ENCODE measurements at places on chromosomes 6 and 20. TPM values are rescaled to one million over a fixed set of nuclear protein-coding genes. Genes with fewer than 3 reads are reported as not detected.
A peak's percentile ranks its signal among the peaks of the same experiment; 100 is the strongest.

Gene BANF2
- not detected for total RNA-seq

Gene TFAP2A
- total RNA-seq = 24.6 TPM

Gene HUS1B
- 0.56 TPM for total RNA-seq

GRCh38 chr20:38589351-38589750 is 8.4 kb downstream of the ADIG start:
- no peak for DNase-seq

GRCh38 chr20:2338411-2339066 is 42.2 kb upstream of the TGM6 start:
- DNase-seq = no peak

DNA sequence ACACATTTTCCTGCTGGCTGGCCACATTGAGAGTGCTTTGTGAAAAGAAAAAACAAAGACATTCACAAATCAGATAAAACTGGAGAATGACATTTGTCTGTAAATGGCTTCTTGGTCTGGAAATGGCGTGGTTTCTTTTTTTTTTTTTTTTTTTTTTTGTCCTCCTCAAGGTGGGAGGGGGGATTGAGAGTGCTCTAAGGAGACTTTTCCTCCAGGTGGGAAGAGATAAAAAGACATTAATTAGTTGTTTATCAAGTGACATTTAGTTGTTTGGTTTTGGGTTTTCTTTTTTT is 40.4 kb downstream of the GNAS start:
- DNase-seq = no peak

DNA sequence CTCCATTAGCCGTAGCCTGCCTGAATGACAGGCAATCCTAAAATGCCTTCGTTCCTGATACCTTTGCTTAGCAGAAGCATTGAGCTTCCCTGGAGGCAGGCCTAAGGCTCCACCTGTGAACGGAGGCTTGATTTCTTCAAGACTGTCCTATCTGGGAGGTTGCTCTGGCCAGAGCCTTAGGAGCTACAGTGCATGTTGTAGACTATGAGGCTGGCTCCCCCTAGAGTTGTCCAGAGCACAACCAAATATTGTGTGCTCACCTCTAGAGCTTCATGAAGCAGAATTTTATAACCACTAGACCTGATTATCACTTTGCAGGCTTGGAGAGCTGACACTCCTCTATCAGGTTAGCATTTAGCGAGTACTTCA is 217.8 kb downstream of the MAFB start:
- DNase-seq = peak; percentile 59

DNA sequence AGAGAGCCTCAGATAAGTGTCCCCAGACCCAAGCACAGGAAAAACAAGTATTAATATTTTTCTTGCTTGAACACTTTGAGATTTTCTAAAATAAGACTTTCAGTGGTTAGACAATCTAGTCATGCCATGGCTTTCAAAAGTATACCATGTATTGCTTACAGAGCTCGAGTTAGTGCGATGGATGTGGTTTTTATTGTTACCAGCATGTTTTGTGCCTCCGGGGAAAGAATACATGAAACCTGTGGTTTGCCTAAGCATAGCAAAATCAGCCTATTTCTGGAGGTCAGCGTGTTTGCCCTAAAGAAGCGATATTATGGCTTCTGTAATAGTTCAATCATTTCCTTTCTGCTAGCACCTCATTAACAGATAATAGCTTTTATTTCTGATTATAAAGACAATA is 21.6 kb downstream of the RIN2 start:
- peak; percentile 24 for DNase-seq

DNA sequence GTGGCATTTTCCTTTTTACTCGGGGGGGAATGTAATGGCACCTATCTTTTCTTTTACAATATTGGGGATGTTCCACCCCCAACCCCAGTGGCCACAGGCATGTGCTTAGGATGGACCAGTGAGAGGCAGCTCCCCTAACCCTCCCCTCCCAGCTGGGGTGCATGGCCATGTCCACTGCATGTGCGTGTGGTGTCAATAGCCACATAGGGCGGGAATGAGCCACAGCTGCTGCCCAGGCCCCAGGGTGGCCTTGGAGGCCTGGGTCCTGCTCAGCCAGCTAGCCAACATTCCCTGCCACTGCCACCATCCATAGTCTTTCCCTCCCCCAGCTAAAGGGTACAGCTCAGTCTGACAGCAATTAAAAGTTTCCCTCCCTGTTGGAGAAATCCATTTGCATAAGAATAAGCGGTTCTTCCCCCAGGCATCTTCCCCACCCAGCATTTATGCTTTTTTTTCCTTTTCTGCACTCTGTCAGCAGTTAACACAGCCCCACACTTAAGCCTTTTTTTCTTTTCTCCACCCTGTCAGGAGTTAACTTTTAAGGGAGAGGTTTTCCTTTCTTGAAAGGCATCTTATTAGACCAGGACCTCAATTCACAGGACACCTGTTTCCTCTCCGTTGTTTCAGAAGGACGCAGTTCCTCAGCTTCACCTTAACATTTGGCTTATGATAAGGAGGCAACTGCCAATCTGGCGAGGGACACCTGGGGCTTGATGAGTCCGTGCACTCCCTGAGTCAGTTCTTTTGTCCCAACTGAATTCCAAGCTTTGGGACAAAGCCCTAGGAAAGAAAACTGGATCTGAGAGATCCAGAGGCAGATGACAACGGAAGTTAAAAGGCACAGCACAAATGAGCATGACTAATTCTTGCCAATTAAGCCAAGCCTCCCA is 121.4 kb downstream of the TPBG start:
- no peak for DNase-seq

DNA sequence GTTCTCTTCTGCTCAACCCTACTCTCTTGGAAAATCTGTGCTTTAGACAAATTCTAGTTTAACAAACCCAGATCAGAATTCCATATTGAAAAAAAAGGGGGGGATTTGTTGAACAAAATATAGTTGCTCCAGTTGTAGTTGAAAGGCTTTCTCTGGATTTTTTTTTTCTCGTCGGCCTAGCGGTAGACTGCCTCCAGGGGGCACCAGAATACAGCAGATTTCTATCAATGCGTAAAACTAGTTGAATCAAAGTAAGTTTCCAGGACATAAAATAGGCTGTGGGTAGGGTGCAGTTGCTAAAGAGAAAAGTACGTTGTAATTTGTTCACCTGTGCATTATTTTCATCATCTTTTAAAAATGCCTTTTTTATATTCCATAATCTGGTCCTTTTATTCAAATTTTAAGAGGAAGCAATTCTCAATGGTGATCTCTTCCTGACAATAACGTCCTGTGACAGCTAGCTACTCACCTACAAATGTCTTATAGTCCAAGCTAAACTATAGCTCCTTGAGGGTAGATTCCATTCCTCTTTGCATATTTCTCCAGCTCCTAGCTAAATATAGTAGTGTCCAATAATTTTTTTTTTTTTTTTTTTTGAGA is 105.4 kb downstream of the PERP start:
- DNase-seq = peak; percentile 71

DNA sequence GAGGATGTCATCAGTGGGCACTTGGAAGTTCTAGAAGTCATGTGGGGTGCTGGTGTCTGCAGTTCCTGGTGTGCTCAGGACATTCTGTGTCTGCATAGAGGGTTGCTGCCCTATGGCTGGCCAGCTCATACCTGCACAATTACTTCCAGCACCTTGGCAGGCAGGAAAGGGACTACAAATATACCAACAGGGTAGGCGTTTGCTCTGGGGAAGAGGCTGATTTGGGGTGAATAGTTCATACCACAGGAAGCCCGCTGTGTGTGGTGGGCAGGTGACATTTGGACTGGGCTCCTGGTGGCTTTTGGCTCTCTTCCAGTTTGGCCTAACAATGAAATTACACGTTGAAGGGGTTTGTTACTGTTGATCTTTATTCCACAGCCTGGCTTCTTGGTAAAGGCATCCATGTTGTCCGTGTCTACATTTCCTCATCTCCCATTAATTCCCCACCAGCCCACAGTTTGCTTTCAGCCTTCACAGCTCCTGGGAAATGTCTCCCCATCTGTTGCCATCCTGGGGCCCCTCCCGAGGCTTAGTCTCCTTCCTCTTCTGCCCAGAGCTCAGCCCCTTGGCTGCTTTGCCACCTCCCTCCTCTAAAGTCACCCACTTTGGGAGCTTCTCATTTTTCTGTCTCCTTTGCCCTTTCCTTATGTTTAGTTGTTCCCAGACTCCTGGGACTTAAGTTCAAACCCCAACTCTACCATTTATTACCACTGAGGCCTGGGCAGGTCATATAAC is 88.1 kb downstream of the RSPH3 start:
- DNase-seq = no peak

GRCh38 chr6:87514831-87515230 is 42.1 kb downstream of the SLC35A1 start:
- DNase-seq = no peak

DNA sequence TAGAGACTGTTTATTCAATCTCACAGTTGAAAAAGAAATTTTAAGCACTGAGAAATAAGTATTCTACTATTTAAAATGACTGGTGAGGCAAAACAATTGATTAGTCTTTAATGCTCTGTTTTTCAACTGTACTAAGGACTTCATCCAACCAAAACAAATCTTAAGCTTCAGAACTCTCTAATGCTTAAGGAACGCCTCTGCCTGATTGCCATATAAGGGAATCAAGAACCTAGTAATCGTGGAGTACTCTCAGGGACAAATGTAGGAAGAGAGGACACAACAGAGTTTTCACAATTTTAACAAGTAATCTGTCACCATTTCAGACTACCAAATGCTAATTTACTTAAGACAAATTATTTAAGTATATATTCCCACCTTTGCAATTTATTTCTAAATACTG is 16.1 kb downstream of the FBXO30 start:
- no peak for DNase-seq

Gene GNMT
- total RNA-seq = 0.34 TPM

GRCh38 chr20:36085686-36086267 is 68.8 kb upstream of the EPB41L1 start:
- DNase-seq = peak; percentile 58

Gene SIRPD
- total RNA-seq = not detected

- DNase-seq = no peak
Observed at GRCh38 chr6:68211242-68211795, 423.8 kb upstream of the ADGRB3 start.

DNA sequence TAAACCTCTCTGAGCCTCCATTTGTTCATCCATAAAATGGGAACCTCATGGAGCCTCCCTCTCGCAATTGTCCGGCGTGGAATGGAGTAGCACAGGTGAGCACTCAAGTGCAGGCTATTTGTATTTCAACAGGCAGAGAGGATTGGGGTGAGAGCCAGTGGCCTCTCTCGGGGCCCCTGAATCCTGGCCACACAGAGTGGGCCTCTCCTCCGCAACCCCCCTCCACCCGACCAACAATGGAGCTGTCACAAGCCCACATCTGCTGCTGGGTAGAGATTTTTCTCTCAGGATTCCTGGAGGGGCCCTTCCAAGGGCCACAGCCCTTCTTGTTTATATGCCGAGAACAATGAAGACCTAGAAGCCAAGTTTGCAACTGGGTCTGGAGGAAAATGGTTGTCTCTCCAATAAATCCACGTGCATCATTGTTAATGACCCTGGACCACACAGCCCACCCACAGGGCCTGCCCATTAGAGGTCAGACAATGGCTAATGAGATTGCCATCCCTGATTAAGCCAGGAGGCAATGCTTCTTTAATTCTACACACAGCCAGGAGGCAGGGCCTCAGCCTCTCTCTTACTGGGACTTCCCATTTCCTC is 233.0 kb downstream of the ANKRD60 start:
- no peak for DNase-seq

Gene NFATC2
- total RNA-seq = 1.8 TPM

- no peak for DNase-seq
Observed at GRCh38 chr6:139778106-139778505, 403.7 kb upstream of the CITED2 start.

Gene PPIL6
- 1.2 TPM for total RNA-seq

Gene SCP2D1
- total RNA-seq = not detected

Gene SAMD5
- total RNA-seq = 1.8 TPM

Gene FGD2
- total RNA-seq = not detected

GRCh38 chr6:111767752-111768430 is 105.4 kb downstream of the FYN start:
- peak; percentile 72 for DNase-seq

DNA sequence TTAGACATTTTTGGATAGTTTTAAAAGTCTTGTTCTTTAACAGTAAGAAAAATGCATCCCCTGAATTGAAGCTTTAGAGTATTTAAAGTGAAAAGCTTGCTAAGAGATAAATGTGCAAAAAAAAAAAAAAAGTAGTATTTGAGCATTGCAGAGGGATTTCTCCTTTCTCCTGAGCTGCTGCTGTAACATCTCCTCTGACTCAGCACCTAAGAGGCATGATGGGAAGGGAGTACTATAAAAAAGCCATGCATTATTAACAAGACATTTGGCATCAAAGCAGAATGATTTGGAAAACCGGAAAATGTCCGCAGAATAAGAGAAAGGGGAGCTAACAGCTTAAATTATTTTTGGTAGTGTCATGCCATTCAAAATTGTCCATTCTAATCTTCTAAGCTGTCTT is 27.9 kb downstream of the B4GALT5 start:
- no peak for DNase-seq

DNA sequence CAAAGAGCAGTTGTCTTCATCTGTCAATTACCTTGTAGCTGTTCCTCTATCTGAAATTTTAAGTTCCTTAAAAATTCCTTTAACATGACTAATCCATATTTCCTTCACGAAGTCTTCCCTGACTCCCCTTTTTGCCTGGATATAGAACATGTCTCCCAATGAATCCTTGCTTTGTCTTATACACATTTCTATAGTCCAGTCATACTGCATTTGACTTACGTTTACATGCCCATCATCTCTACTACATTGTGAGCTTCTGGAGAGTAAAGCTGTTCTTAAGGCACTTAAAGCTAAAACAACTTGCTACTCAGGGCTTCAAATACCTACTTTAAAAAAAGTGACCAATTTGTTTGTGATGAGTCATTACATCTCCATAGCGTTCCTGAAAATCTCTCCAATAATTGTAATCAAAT is 4.9 kb downstream of the REV3L start:
- peak; percentile 53 for DNase-seq

- no peak for DNase-seq
Observed at GRCh38 chr20:10965936-10966470, 292.2 kb upstream of the JAG1 start.

Gene SLC26A8
- total RNA-seq = not detected

- DNase-seq = no peak
Observed at GRCh38 chr6:15331629-15332251, 85.9 kb downstream of the JARID2 start.
